Astrocyte of the spinal cord (primary cell): ENCODE measurements at places on chromosomes 11 and 22.
A peak's percentile ranks its signal among the peaks of the same experiment; 100 is the strongest.

DNA sequence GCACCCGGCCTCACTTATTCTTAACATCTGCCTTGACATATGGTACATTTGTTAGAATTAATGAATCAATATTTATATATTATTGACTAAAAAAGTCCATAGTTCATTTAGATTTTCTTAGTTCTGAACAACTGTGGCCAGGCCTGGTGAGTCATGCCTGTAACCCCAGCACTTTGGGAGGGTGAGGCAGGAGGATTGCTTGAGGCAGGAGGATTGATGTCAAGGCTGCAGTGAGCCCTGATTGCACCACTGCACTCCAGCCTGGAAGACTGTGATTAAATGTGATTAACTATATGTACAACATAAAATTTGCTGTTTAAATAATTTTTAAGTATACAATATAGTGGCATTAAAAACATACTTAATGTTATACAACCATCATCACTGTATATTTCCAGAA lies 5.6 kb downstream of the UVRAG start:
- DNase-seq: peak; percentile 12

- DNase-seq: no peak
Observed at GRCh38 chr11:44532809-44533208, 32.7 kb upstream of the CD82 start.

DNA sequence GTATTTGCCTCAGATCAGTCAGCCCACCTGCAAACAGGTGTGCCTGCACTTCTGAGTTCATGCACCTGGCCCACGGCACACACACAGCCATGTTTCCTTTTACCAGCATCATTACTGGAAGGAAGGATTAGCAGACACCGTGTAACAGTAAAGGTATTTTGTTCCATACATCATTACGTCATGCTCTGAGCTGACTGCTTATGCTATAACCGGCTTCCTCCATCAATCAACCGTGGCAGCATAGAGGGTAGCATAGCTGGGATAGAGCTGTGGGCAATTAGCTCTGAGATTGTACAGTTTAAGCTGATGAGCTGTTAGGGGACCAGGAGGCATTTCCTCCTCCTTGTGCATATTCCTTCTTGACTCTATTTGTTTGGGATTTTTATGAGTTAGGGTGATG lies 102.4 kb downstream of the ME3 start:
- DNase-seq: no peak

GRCh38 chr11:114845766-114846415 lies 167.6 kb downstream of the NXPE2 start:
- no peak for DNase-seq
